ENCODE measurements at places on chromosomes 13 and 19. TPM values are rescaled to one million over a fixed set of nuclear protein-coding genes. Genes with fewer than 3 reads are reported as not detected.

- no peak for DNase-seq
Measured at GRCh38 chr19:28542394-28543243, 670.3 kb downstream of the UQCRFS1 start.

DNA sequence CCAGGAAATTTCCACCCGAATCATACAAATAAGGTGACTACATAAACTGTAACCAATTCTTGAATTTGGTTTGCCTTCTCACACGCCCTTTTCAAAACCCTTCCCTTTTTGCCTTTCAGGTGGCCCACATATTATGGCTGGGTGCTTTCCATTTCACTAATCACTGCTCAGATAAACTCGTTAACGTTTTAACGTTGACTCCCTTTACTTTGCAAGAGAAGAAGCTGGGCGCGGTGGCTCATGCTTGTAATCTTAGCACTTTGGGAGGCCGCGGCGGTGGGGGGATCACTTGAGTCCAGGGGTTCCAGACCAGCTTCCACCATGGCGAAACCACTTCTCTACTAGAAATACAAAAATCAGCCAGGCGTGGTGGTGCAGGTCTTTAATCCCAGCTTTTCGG lies 19.8 kb upstream of the ZNF91 start:
- DNase-seq = no peak

ZNF90 gene
- 2.4 TPM for total RNA-seq

DNA sequence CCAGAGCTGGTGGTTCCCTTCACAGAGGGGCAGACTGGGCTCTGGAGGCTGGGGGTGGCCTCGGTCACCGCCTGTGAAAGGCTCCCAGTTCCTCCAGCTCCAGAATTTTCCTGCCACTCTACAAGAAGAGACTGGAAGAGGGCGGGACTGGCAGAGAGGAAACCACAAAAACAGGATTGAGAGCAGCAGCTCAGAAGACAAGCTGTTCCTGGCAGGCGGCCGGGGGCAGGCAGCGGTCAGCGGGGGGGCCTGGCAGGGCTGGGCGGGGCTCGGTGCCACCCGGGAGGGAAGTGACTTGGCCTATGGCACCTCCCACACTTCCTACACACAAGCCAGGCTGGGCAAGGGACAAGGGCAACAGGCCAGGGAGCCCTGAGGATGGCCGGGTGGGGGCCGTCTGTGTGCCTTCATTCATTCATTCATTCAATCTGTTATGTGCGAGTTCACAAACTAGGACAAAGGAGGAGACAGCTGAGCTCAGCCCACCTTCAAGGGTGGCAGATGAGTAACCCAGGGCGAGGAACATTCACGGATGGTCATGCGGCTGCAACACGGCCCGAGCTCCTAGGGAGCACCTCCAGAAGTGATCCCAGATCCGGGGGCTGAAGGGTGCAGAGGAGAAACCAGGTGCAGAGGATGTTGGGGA lies 16.9 kb upstream of the BTBD2 start:
- DNase-seq = peak; percentile 96
